ENCODE measurements at places on chromosomes 11 and 22. TPM values are rescaled to one million over a fixed set of nuclear protein-coding genes. Genes with fewer than 3 reads are reported as not detected.

DNA sequence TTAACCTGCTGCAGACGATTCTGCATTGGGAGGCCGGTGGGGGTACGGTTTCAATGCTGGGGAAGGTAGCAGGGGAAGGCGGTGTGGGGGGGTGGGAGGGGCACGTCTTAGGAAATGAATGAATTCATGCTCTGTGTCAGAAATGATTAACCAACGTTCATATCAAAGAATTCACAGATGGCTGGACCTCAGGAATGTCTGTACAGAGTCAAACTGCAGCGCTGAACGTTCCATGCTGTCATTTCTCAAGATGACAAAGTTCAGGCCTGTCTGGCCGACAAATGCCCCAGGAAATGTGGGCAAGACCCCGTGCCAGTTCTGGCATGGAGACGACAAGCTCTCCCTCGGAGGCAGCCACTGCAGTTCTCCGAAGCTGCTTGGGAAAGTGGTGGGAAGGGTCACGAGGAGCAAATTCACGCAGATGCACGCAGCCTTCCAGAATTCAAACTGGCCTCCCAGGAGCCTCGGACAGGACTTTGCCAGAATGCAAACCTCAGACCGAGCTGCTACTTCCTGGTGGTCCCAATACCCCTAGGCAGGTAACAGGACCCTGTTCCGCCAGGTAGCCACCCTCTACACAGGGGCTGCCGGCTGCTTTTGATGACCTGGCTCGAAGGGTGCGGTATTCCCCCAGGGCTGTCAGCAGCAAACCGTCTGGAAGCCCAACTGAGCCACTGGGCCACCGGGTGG lies 81.5 kb downstream of the TRMU start:
- H3K27ac ChIP-seq: no peak overlapping the region
- H3K27me3 ChIP-seq: no peaks in the 10 kb centered on the region
- H3K36me3 ChIP-seq: no peaks in the 10 kb centered on the region
- H3K4me1 ChIP-seq: peaks cover 6% of the 10 kb centered on the region
- no peak overlapping the region for H3K4me3 ChIP-seq
- DNase-seq: no peak

- H3K36me3 ChIP-seq: no peaks in the 10 kb centered on the region
- no peak overlapping the region for H3K27ac ChIP-seq
- H3K4me1 ChIP-seq: peaks cover 7% of the 10 kb centered on the region
- H3K4me3 ChIP-seq: no peak overlapping the region
- H3K27me3 ChIP-seq: peaks cover 1% of the 10 kb centered on the region
These were observed 207.8 kb downstream of the GRIK4 start for GRCh38 chr11:120719348-120719747.

GRCh38 chr11:1453611-1454034 lies 33.0 kb downstream of the MOB2 start:
- peak; percentile 44 for DNase-seq
- no peaks in the 10 kb centered on the region for H3K4me1 ChIP-seq
- no peak overlapping the region for H3K27ac ChIP-seq
- H3K4me3 ChIP-seq: no peak overlapping the region
- H3K27me3 ChIP-seq: peaks cover 25% of the 10 kb centered on the region
- H3K36me3 ChIP-seq: no peaks in the 10 kb centered on the region

- H3K36me3 ChIP-seq: no peaks in the 10 kb centered on the region
- H3K4me3 ChIP-seq: no peak overlapping the region
- DNase-seq: no peak
- H3K27ac ChIP-seq: no peak overlapping the region
- H3K4me1 ChIP-seq: no peaks in the 10 kb centered on the region
These were observed 173.4 kb downstream of the BCR start for GRCh38 chr22:23353696-23354095.

DNA sequence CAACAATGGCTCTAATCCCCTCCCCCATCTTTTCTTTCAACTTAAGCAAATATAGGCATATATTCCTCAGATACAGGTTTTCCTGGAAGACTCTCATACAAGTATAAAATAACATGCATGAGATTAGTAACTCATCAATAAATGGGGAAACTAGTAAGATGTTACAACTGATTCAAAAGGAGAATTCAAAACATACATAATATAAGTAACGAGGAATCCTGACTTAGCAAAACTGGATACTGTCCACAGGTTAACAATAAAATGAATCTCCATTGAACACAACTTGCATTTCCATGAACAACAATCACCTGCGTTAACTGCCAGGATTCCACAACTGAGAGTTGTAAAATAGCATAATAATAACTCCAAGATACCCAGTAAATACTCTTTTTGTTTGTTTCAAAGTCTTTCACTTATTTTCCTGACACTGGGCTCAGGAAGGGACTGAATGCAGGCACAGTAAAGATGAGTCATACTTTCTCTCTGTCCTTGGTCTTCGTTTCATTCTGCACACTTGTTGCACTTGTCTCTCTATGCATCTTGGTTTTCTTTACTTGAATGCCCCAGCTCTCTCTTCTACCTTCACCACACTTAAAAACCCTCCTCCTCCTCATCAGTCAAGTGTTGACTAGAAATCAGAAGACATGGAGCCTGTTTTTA lies 8.1 kb downstream of the APIP start:
- no peaks in the 10 kb centered on the region for H3K27me3 ChIP-seq
- H3K4me3 ChIP-seq: no peak overlapping the region
- no peaks in the 10 kb centered on the region for H3K36me3 ChIP-seq
- no peak for DNase-seq
- no peak overlapping the region for H3K27ac ChIP-seq
- peaks cover 44% of the 10 kb centered on the region for H3K4me1 ChIP-seq

GRCh38 chr22:33036881-33037280 lies 21.3 kb downstream of the SYN3 start:
- DNase-seq: no peak
- H3K36me3 ChIP-seq: no peaks in the 10 kb centered on the region
- no peak overlapping the region for H3K27ac ChIP-seq

DNA sequence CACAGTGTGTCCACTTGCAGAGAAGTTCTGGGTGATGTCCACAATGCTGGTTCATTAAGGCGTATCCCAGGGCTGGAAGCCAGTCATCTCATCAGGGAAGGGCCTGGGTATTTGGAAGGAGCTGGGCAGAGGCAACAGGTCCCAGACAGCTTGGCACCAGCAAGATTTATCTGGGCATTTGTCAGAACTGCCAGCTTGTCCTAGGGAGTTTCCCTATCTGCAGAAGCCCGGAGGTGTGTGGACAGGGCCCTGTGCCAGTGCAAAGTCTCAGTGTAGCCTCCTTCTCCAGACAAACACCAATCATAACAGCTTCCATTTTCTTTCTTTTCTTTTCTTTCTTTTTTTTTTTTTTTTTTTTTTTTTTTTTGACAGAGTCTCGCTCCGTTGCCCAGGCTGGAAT lies 125.3 kb upstream of the TIMP3 start:
- H3K27me3 ChIP-seq: no peaks in the 10 kb centered on the region
- H3K4me3 ChIP-seq: no peak overlapping the region
- no peak for DNase-seq
- H3K27ac ChIP-seq: no peak overlapping the region
- H3K4me1 ChIP-seq: peaks cover 44% of the 10 kb centered on the region

- H3K36me3 ChIP-seq: peaks cover 53% of the 10 kb centered on the region
- H3K4me3 ChIP-seq: no peak overlapping the region
- DNase-seq: no peak
These were observed 18.1 kb upstream of the RELT start for GRCh38 chr11:73358071-73358470.

DNA sequence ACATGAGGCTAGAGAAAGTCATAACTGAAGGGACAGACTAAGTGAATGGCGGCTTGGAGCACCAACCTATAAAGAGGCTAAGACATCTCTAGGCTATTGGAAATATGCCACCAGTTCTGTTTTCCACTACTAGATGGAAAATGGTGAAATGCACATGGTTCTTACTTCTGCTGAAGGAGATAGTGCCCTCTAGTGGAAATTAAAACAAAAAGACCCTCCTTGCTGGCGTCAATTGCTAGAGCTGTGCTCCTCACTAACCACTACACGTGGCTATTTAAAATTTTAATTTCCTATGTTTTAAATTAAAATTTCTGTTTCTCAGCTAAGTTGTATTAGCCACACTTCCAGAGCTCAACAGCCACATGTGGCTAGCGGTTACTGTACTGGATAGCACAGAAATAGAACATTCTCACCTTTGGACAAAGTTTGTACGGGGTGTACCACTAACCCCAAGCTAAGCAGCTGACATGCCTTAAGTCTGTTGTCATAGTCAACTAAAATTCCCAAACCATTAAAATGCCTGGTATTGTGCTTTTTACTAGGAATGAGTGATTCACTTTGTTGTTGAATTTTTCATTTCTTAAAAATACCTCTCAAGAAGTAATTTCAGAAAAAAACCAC lies 34.1 kb upstream of the CALCA start:
- H3K27ac ChIP-seq: no peak overlapping the region
- H3K36me3 ChIP-seq: no peaks in the 10 kb centered on the region
- H3K4me1 ChIP-seq: no peaks in the 10 kb centered on the region
- no peak overlapping the region for H3K4me3 ChIP-seq
- DNase-seq: peak; percentile 46
- no peaks in the 10 kb centered on the region for H3K27me3 ChIP-seq

GRCh38 chr11:32043737-32044136 lies 47.1 kb upstream of the RCN1 start:
- no peak overlapping the region for H3K4me3 ChIP-seq
- H3K4me1 ChIP-seq: no peaks in the 10 kb centered on the region
- no peaks in the 10 kb centered on the region for H3K36me3 ChIP-seq
- no peak overlapping the region for H3K27ac ChIP-seq
- no peak for DNase-seq
- H3K27me3 ChIP-seq: no peaks in the 10 kb centered on the region

GRCh38 chr11:32895471-32895870 lies 2.9 kb downstream of the QSER1 start:
- H3K4me3 ChIP-seq: no peak overlapping the region
- H3K4me1 ChIP-seq: peaks cover 24% of the 10 kb centered on the region
- no peak overlapping the region for H3K27ac ChIP-seq
- no peaks in the 10 kb centered on the region for H3K27me3 ChIP-seq
- H3K36me3 ChIP-seq: no peaks in the 10 kb centered on the region

LIPT2 gene
- 3.0 TPM for total RNA-seq

ESAM gene
- total RNA-seq: 1.2 TPM

BBOX1 gene
- total RNA-seq: not detected

LUZP2 gene
- not detected for total RNA-seq

PHOX2A gene
- total RNA-seq: not detected

OR9I1 gene
- not detected for total RNA-seq

POLA2 gene
- total RNA-seq: 10.7 TPM
